ENCODE measurements at places on chromosomes 2 and 18.

DNA sequence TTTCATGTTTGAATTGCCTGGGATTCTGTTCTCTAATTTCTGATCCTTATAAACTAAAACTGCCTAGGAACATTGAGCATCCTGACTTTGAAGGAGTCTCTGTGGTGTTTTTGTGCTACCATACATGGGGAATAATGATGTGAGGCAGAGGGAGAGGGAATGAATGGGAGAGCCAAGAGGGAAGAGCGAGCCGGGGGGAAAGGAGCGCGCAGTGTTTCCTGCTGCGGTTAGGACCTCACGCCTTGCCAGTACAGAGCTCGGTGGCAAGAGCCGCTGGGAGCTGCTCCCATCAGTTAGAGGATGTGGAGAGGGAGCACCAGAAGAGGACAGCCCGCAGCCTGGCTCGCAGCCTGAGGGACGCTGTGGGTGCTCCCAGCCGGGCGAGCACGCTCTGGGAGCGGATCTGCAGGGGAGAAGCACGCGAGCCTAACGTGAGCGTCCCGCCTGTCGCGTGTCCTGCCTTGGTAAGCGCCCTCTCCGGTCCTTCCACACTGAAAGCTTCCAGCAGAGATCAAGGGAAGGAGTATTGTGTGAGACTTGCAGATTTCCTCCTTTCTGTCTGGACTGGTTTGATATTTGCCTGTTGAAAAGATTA is 114.7 kb downstream of the FAM210A start:
- DNase-seq: peak; percentile 79

DNA sequence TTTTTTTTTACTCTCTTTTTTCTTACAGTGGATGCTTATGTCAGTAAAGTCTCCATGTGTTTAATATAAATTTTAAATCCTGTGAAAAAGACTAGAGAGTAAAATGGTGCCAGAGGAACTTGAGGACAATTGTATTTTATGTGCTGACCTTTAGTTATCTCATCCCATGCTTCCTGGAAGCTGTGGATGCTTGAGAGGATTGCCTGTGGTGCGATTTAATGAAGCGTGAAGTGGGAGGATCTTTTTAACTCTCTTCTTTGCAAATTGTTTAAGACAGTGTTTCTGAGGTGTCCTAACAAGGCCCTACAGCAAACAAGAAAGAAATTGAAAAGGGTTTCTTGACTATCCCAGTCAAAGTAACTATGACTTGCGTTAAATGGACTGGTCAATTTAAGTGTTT is 84.2 kb downstream of the DTNA start:
- no peak for DNase-seq

GRCh38 chr2:208545403-208546042 is 138.9 kb downstream of the PTH2R start:
- no peak for DNase-seq

GRCh38 chr2:195559431-195559914 is 97.6 kb upstream of the SLC39A10 start:
- no peak for DNase-seq

- DNase-seq: no peak
Observed at GRCh38 chr2:138209009-138209408, 244.7 kb downstream of the HNMT start.

DNA sequence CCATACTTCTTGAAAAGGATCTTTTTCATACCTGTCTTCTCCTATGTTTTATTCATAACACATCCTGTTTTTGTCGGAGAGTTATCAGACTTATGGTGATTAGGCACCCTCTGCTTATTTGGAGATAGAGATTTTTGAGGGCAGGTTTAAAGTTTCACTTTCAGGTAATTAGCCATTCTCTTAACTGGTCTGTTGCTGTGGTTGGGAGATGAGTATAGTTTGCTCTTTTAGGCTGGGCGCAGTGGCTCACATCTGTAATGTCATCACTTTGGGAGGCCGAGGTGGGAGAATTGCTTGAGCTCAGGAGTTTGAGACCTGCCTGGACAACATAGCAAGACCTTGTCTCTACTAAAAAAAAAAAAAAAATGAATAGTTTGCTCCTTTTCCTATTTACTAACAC is 25.3 kb downstream of the SFTPB start:
- DNase-seq: no peak

- DNase-seq: no peak
Observed at GRCh38 chr18:14776801-14777200, 28.8 kb downstream of the ANKRD30B start.

DNA sequence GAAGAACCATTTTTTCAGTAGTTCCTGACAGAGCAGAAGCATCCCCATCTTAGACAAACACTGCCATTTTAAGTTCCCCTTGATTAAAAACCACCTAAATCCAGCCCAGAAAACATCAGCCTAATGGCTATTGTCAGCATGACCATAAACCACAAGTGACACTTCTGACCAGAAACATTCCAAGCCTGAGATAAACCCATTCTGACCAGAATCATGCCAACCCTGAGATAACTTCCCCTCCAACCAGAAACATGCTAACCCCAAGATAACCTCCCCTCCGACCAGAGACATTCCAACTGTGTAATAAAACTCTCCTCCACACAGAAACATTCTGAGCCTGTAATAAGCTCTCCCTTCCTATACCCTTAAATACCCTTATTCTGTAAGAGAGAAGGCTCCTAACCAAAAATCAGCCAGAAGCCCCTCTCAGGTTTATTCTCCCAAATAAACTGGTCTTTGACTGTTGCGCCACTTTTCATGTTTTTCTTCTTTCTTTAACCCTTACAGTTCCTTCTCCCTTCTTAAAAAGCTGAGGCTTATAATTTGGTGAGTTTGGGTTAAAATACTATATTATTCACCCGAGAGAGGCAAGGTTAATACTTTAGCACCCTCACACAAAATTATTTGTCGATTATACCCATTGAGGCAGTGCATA is 149.7 kb downstream of the HNMT start:
- no peak for DNase-seq

DNA sequence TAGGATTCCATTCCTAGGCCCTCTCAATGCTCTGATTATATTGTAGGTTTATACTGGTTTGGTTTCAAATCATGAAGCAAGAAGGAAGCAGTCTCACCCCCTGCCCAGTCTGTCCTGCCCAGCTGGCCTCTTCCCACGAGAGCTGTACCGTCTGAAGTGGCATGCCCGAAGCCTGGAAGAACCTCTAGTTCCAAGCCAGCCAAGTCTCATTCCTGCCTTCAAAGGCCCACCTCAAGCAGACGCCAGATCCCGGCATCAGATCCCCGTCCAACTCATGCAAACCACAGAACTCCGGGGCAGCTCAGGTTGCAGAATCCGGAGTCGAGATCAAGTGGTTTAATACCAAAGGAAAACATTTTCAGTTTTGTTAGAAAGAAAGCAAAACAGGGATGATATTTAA is 234.4 kb downstream of the LPIN1 start:
- no peak for DNase-seq

DNA sequence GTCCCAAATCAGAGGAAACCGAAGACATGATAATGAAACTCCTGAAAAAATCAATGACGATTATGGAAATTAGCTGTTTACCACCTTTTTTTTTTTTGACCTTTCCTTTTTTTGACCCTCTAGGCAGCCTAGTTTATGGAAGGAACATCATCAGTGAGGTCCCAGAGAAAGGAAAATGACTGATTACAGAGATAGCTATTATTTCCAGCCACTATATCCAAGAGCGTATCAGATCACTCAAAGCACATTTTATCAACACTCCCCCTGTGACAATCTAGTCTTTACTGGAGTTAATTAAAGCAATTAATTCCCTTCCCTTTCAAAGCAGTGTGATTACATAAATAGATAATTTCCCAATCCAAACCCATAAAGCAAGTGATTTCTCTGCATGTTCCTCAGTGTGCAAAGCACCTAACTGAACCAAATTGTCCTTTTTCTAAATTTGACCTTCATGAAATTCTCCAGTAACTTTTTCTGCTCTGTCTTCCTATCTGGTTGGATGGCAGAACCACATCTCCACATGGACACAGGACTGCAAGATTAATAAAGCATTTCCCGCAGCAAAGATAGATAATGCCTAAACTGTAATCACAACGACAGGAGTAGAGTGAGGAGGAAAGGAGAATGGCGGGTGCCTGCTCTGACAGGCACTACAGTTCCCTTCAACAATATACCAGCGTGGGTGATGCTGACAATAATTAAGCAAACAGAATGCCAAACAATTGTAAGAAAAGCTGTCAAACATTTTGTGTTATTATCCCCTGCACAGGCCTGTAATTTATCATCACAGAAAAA is 194.4 kb downstream of the SLC8A1 start:
- DNase-seq: no peak

GRCh38 chr2:10347562-10347948 is 44.9 kb downstream of the HPCAL1 start:
- DNase-seq: no peak

DNA sequence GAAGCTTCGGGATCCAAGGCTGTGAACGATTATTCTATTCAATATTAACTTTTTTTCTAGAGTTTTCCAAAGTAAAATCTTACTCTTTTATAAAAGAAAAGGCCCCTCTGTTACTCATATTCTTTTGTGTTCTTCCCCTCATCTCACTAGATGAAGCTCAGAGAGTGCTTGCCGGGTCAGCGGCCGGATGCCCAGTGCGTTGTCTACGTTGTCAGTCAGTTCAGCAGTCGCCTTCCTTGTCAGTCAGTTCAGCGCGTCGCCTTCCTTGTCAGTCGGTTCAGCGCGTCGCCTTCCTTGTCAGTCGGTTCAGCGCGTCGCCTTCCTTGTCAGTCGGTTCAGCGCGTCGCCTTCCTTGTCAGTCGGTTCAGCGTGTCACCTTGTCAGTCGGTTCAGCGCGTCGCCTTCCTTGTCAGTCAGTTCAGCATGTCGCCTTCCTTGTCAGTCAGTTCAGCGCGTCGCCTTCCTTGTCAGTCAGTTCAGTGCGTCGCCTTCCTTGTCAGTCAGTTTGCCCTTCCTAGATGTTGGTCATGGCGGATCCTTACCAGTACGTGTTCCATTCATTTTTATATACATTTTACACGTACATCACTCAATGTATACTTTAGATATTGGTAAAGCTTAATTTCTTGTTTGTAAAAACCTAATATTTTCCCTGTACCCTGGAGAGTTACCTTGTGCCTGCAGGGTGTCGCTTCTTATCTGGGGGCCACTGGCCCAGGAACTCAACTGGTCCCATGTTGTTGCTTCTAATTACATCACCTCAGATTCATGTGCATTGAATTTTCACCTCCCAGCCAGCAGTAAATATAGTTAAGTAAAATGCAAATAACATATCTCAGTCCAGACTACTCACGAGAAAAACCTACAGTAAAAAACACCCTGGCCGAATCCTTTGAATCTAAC is 206.9 kb downstream of the ASB1 start:
- DNase-seq: peak; percentile 62

DNA sequence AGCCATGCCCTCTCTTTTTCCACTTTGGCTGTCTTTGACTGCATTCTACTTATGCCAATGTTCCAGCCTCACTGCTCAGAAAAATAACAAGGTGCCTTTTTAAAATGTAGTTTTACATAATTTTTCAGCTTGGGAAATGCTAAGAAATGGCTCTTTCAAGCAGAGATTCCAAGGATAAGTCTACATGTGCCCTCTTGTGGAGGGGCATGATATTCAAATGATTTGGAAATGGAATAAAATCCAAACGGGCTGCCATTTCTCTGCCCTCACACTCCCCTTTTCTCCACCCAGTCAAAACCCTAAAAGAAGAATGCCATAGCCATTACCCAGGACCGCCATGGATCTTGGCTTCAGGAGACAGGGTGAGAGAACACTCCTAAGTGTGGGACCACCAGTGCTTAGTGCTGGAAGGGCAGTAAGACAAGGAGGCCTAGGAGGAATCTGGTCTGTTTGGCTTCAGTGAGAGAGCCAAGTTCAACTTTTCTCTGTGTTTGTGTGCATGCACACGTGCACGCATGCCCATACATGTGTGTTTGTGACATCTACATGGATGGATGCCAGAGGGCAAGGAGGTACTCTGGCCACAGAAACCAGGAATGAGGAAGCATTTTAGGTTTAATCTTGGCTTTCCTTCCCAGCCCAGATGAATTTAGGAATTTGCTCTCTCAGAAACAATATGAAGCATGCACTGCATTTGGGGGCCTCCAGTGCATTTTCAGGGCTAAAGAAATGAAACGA is 174.0 kb upstream of the SLC14A2 start:
- no peak for DNase-seq

- DNase-seq: no peak
Observed at GRCh38 chr18:35694808-35695207, 113.3 kb downstream of the GALNT1 start.

DNA sequence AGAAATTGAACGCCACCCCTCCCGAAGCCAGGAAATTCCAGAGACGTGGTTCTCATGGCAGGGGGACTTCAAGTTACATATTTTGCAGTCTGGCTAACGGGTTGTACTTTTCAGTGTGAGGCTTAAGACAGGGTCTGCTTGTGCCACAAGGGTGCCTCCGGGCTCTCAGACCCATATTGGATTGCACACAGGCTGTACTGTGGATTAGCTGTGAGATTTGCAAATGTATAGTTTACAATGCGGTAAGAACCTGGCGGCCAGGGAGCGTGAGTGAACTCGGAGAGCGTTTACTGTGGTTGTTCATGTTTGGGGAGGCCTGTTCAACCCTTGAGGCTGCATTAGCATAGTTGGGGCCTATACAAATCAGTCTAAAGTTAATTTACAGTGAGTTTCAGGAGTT is 143.9 kb upstream of the SIX2 start:
- no peak for DNase-seq
